GM23338 (cell line): ENCODE measurements at places on chromosomes 7 and 10.

- peak; percentile 69 for DNase-seq
Measured at GRCh38 chr7:18064242-18064838, 36.7 kb upstream of the PRPS1L1 start.

- no peak for DNase-seq
Measured at GRCh38 chr10:71868192-71868697, 17.2 kb upstream of the PSAP start.

DNA sequence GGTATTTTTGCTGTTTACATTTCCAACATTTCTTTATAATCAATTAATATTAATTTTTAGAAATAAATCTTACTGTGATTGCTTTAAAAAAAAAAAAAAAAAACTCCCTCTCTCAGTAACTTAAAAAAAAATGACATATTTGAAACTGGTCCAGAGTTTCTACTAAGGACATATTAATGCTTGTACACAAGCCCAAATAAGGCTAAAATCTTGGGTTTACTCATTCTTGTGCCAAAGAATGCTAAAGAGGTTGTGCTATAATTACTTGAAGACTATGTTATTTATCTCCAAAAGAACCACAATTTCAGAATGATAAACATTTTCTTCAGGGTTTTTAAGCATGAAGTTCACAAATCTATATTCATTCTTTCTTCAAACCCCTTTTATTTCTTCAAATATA lies 39.4 kb upstream of the PHF14 start:
- DNase-seq, result no peak

- no peak for DNase-seq
Measured at GRCh38 chr10:21125471-21126228, 228.5 kb upstream of the NEBL start.

GRCh38 chr7:43111630-43112458 lies 603 bp upstream of the HECW1 start:
- DNase-seq, result no peak

- DNase-seq, result no peak
Measured at GRCh38 chr10:108989976-108990375, 933.3 kb downstream of the XPNPEP1 start.

- peak; percentile 24 for DNase-seq
Measured at GRCh38 chr7:132573251-132573955, 2.9 kb downstream of the PLXNA4 start.

DNA sequence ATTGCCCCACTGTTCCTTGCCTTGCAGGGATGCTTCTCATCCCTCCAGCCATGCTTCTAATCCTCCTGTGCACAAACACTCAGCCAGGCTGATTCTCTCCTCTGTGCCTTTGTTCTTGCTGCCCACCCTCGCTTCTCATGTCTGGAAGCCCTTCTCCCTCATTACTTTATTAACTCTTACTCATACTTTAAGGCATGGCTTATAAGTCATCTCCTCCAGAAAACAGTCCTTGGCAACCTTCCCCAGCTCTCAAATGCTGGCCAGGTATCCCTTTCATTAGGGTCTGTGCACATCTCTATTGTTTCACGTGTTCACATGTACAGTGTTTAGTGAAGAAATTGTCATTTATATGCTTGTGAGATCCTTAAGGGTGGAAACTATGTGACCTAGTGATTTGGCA lies 62.9 kb downstream of the ITGB8 start:
- DNase-seq, result no peak

- no peak for DNase-seq
Measured at GRCh38 chr10:44426247-44427034, 41.5 kb upstream of the CXCL12 start.

DNA sequence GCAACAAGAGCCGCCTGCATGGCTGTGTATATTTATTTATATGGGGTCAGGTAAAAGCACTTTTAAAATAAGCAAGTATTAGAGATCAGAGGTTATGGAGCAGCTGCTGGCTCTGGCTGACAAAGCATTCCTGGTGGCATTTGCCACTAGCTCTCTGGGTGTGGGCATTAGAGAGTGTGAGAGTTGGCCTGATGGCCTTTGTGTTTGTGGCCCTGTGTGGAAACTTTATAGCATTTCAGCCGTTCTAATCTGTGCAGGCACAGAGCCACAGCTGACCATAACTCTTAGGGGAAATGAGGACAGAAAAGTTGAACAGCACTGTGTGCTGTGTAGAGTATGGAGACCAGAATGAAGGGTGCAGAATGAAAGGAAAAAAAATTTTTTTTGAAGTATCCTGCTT lies 118.9 kb downstream of the AUTS2 start:
- no peak for DNase-seq

- DNase-seq, result no peak
Measured at GRCh38 chr10:9214618-9215017, 1160.1 kb downstream of the GATA3 start.

GRCh38 chr10:47290338-47290737 lies 9.7 kb upstream of the GDF10 start:
- no peak for DNase-seq

DNA sequence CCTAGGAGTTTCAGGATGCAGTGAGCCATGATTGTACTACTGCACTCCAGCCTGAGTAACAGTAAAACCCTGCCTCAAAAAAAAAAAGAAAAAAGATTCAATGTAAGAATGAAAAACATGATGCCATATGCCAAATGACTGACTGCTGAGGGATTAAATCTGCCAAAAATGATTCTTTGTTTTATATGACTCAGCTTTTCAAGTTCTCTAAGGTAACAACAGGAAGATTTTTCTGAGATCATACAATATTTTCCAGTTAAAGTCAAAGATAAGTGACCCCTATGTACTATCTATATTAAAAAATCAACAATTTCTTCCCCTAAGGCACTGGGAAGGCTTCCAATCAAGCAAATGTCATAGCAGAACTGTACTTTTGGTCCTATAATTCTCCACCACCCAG lies 271.2 kb upstream of the IMMP2L start:
- DNase-seq, result no peak

DNA sequence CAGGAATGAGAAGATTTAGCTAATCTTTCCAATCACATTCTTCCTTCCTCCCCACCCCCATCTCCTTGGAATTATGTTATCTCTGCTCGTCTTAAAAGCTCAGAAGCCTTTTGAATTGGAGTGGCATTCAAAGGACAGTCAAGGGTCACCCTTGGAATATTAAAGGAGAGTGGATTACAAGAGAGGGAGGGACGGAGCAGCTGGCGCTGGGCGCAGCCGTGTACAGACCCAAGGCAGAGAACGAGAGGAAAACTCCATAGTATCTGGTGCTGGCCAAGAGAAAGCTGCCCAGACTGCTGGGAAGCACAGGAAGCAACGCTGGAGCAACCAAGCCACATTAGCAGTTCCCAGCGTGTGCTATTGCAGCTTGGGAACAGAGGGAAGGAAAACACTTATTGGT lies 95.7 kb downstream of the POU6F2 start:
- peak; percentile 35 for DNase-seq

GRCh38 chr10:71779641-71780040 lies 6.3 kb upstream of the VSIR start:
- DNase-seq, result no peak

- DNase-seq, result no peak
Measured at GRCh38 chr7:149642589-149642988, 130.8 kb downstream of the ZNF467 start.

DNA sequence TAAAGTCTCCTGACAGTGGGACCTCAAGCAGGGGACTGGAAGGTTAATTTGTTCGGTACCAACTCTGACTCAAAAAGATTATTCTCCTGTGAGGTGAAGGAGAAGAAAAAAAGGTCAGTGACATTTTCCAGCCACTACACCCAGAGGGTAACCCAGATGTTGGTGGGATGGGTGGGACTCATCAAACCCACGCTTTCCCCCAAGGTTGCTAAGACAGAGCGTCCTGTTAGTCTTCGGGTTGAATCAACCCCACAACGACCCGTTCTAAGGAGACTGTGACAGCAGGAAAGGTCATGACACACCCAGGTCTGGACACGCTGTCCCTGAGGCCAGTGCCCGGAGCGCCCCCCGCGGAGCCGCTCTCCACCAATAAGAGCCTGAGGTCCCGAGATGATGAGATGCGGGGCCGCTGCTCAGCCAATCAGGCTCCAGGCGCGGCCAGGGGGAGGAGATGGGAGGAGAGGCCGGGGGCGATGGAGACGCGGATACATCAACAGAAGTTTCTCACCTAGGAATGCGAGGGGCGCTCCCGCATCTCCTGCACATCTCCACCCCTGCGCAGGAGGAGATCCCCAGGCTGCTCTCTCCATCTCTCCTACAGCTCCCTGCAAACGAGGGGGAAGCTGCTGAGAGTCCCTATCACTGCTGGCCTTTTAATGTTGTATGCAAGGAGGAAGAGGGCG lies at the start of gene WNT16:
Gene WNT16, plus strand, starts transcription at position 493 of the 683 bp plus-strand sequence. CDS start 293 bp downstream, outside the sequence.
- peak; percentile 90 for DNase-seq

GRCh38 chr7:91280185-91280584 lies 16.0 kb downstream of the FZD1 start:
- peak; percentile 50 for DNase-seq

GRCh38 chr7:80883154-80884025 lies 35.5 kb downstream of the SEMA3C start:
- DNase-seq, result no peak

DNA sequence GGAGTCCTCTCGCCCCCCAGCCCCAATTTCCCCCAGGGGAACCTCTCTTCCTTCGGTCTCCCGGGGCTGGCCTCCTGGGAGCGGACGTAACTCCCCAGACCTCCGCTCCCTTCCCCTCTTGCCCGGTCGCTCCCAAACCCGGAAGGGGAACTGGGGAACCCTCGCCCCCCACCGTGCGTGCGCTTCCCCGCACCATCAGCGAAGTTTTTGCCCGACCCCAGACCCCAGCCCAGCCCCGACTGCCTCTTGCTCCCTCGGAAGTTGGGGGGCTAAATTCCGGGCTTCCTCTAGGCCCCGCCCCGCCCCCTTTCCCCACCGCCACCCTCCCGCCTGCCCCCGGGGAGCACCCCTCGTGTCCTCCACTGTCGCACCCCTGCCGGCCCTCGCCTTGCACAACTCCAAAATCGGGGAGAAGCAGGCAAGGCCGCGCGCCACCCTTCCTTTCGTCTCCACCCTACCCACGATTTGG lies 436 bp downstream of the GNB2 start:
- DNase-seq, result no peak

- no peak for DNase-seq
Measured at GRCh38 chr7:134565643-134566136, 16.8 kb downstream of the AKR1B15 start.

- no peak for DNase-seq
Measured at GRCh38 chr10:132597654-132598053, 60.1 kb downstream of the INPP5A start.

DNA sequence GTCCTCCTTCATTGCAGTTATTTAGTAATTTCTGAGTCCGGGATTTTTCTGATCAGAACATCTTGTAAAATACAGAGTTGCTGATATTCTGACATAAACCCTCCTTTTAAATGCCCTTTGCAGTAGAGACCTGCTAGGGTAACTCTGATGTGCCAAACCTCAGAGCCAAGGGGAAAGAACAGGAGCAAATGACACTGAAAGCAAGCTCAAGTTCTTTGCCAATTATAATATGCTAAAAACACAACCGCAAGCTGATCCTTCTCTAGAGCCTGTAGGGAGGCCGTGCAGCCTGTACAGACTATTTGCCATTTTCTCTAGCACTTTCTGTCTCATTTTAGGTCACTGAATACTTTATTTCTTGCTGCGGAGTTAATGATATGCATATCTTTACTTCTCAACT lies 240.4 kb downstream of the CAMK1D start:
- no peak for DNase-seq
